ENCODE measurements at places on chromosomes 13 and 19.

GRCh38 chr19:27676877-27677276, 1536.1 kb downstream of the UQCRFS1 start:
- no peak for DNase-seq

- DNase-seq = no peak
These were observed 54.8 kb downstream of the ABCC4 start for GRCh38 chr13:95246292-95247082.

- DNase-seq = no peak
These were observed 406.8 kb upstream of the HTR2A start for GRCh38 chr13:47303626-47304025.

GRCh38 chr13:52127783-52128702, 830 bp downstream of the NEK5 start:
- peak; percentile 20 for DNase-seq

DNA sequence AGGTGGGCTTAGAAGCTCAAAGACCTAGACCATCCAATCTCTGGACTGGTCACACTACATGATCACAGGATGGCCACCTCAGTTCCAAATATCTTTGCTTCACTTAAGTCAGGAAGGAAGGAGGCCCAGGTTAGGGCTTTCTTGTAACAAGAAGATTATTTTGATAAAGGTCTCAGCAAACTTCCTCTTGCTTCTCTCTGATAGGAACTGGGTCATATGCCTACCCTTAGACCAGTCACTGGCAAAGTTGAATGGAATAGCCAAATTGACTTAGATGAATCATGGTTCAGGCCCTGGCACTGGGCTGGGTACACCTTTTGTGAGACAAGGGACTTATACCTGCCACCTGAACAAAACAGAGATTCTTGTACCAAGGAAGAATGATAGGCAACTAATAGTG, 11.0 kb downstream of the FRY start:
- DNase-seq = no peak

GRCh38 chr13:57633141-57633949, 1.8 kb downstream of the PCDH17 start:
- DNase-seq = no peak

DNA sequence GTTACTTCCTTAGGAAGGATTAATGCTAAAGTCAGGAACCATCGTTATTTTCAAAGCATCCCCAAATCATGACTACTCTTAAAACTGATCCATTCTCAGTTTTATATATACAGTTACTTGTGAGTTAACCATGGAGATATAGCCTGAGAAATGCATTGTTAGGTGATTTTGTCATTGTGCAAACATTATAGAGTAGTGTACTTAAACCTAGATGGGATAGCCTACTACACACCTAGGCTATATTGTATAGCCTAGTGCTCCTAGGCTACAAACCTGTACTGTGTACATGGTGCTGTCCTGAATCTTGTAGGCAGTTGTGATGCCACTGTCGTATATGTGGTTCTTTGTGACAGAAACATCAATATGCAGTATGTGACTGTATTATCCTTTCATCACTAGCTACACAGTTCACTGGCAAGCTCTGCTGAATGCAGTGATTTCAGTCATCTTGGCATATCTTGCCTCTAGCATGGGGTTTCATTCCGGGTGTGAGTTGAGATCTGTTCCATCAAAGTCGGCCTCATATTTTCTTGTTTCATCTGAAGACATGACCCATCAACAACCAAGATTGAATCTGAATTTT, 45.3 kb downstream of the CDK8 start:
- DNase-seq = no peak

DNA sequence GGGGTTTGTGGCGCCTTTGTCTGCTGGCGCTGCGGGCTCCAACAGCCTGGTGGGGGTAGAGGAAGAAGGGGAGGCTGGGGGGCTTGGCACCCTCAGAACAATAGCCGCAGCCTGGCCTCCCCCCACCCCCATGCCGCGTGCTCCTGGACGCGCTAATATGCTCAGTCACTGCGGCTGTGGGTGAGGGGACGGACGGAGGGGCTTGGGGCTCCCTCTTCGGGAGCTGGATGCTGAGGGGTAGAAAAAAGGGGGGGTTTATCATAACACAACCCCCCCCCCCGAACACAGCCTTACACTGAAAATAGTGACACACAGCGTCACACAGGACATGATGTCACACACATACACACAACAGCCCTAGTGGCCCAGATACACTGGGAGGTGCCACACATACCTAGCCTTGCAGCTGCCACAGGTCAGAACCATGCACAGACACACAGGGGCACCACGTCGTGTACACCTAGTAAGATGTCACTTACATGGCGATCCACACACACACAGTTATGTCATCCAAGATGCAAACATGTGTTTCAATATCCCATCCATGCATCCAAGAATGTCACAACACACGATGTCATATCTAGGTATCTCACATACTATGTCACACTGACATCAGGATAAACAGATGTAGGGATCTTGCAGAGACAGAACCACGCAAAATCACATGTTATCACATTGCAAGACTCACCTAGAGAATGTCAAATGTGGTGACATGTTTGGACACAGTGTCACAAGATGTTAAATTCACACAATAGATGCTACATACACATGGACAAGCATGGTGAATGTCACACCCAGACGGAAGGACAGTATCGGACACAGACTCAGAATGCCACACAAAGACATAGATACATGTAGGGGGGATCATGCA, 806 bp downstream of the MAST1 start:
- DNase-seq = no peak

GRCh38 chr19:6219586-6220290, 60.0 kb downstream of the MLLT1 start:
- no peak for DNase-seq

- no peak for DNase-seq
These were observed 1378.7 kb upstream of the PRR20A start for GRCh38 chr13:55761986-55762385.

DNA sequence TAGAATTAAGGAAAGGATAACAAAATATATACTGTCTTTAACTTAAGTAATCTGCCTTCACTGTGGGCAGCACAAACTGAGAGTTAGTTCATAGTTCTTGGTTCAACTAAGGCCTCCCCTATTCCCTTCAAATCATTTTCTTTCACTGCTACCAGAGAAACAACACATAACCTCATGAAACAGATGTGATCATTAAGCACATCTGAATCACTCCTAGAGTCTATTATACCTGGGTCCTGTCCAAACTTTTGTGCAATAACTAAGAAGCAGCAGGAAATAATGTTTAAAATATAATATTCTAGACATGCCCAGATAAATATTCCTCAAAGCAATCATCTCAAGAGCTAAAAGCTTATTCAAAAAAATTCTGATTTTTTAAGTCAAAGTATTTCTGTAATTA, 62.9 kb downstream of the ZC3H13 start:
- DNase-seq = no peak

DNA sequence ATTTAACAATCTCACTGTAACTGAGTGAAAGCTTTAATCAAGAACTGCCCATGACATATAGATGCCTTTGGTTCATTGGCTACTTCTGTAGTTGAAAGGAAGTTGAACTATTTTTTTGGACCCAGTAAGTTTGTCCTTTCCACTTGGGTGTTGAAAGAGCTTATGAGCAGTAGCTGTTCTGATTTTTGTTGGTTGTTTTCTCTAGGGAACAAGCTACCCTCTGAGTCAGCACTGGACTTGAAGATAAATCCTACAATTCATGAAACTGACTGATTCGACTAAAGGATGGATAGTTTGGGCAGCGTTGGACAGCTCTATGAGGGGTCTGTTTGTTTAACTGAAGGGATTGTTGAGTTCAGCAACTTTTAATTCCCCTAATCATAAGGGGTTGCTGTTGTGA, 101.0 kb downstream of the PAN3 start:
- DNase-seq = no peak

GRCh38 chr13:22793598-22794134, 387.1 kb upstream of the SGCG start:
- DNase-seq = no peak

DNA sequence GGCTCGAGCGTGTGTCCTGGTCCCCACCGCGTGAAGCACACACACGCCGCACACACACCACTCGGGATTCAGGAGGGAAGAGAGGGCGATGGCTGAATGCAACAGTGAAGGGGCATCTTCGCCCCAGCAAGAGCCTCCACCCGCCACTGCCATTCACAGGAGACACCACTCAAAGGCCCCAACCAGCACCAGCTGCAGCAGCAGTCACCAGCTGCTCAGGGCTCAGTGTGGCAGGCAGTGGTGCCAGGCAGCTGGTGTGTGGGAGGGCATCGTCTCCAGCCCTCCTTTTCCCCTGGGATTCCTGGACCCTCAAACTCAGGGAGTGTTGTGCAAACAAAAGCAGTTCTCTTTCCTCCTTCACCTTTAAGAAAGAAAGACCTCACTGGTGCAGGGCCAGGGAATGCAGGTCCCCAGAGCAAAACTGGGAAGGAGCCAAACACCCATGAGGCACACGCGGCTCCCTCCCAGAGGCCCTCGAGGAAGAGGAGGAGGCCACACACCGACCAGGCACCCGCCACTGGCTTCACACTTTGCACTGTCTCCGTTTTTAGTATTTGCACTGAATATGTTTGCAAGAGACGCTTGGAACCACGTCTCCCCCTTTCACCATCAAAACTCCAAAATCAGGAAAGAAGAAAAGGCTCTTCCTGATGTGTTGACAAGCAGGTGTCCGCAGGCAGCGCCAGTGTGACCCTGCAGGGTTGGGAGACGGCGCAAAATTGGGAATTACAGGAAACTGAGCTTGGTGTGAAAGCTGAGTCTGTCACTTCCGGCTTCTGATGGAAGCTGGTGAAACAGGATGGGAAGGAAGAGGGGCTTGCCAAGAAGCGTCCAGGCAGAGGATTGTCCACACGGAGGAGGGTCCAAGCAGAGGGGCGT, 26.4 kb upstream of the F7 start:
- DNase-seq = no peak

- no peak for DNase-seq
These were observed 4.6 kb upstream of the CACNG8 start for GRCh38 chr19:53958168-53958571.

DNA sequence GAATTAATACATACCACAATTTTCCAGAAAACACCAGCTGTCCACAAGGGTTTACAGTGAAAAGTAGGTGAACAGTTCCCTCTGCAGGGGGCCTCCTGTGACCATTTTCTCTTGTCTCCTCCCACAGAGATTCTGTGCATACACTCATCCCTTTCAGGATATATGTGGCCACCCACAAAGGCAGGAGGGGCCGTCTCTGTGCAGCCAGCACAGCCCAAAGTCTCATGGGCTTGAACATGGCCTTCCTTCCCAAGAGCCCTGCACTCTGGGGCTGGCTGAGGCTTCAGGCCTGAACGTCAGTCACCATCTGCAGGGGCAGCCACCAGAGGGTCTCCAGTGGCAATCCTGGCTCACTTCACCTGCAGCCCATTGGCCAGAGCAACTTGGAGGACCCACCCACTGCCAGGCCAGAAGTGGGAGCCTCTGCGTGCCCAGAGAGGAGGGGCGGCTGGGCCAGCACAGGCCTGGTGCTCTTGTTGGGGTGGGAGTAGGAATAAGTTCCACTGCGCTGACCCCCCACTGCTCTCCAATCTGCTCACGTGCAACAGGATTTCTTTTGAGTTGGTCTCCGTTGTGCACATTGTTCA, 25.1 kb downstream of the TMEM161A start:
- DNase-seq = no peak

DNA sequence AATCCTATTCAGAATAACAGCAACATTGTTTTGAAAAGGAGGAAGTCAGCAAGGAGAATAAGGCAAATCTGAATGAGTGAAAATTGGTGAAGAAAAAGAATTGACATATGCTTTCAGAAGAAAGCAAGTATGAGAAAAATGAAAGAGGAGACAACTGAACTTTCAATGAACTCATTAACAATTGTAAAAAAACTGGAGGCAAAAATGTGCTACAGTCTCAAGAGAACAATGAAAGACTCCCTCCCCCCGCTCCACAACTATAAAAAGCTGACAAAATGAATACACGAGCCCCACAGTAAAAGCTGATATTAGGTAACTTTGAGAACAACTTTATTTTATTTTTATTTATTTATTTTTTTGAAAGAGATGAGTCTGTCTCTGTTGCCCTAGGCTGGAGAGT, 373.1 kb downstream of the DIAPH3 start:
- no peak for DNase-seq

DNA sequence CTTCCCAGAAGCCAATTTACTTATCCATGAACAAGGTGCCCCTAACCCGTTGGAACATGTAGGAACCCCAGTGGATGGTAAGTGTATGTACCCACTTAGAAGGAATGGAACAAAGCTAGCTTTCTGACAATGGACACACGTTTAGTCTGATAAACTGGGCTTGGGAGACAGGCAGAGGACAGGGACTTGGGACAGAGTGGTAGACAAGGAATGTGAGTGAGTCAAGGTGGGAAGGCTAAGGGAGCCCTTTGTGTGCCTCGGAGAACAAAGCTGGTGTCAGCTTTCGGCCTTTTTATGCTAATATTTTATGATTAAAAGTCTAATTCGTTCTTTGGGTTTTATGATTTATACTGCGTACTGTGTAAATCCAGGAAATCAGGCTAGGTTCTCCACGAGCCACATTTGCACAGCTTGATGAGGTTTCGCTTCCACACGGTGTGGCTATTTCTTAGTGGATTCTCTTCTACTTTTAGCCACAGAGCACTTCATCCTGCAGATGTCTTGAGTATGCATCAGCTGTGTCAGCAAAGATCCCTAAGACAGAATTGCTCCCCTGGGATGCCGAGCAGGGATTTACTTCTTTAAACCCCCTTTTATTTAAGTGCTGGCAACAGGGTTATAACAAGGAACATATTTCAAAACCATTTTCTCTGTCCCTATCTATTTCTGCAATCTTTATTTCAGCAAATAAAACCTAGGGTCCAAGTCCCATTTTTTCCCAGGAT, 258.5 kb downstream of the DLEU7 start:
- no peak for DNase-seq

DNA sequence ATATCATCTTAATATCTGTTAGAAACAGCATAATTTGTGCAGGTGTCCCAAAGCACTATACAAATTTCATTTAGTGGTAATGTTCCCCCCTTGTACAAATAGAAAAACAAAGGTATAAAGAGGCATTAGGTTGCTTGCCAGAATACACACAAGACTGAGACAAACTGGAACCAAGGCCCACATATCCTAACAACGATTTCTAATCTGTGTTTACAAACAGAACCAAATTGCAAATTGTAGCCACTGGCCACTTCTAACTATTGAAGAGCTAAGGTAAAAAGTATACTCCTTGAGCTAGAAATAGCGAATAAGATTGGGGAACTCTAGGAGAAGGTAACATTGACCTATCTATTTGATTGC, 526.1 kb downstream of the KLF12 start:
- DNase-seq = no peak

GRCh38 chr13:34357435-34358232, 539.7 kb downstream of the RFC3 start:
- no peak for DNase-seq

GRCh38 chr19:7515110-7515644, 726 bp upstream of the ZNF358 start:
- no peak for DNase-seq
